ENCODE measurements at places on chromosomes 5 and 9.

DNA sequence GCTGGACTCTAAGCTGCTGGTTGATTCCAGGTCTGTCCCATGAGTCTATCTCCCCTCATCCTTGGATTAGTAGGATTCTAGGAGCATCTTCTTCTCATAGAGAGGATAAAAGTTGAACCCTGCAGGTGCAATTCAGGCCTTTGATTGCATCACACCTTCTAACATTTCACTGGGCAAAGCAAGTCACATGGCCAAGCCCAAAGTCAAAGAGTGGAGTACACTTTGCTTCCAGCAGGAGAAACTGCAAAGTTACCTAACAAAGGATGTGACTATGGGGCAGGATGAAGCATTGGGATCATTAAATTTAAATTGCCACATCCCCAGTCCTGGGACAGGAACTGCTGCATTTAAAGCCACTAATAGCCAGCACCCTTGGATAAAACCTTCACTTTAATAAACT, 51.0 kb upstream of the EGFLAM start:
- DNase-seq, result no peak

- no peak for DNase-seq
Observed at GRCh38 chr5:39080597-39081204, 6.5 kb upstream of the RICTOR start.

DNA sequence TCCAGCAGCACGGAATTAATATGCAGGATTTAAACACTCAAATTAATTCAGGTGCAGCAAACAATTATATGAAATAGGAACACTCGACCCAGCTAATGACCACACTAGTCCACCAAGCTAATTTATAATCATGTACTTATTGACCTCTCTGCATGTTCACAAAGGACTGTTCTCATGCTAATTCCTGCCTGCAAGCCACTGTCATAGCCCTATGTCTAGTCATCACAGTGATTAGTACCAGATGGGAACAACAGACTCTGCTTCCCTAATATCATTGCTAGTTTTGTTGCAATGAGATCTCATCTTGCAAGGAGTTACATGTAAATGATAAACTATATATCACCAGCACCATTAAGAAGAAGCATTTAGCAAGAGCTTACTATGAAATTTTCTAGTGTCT, 553.0 kb upstream of the GRAMD2B start:
- DNase-seq, result no peak

DNA sequence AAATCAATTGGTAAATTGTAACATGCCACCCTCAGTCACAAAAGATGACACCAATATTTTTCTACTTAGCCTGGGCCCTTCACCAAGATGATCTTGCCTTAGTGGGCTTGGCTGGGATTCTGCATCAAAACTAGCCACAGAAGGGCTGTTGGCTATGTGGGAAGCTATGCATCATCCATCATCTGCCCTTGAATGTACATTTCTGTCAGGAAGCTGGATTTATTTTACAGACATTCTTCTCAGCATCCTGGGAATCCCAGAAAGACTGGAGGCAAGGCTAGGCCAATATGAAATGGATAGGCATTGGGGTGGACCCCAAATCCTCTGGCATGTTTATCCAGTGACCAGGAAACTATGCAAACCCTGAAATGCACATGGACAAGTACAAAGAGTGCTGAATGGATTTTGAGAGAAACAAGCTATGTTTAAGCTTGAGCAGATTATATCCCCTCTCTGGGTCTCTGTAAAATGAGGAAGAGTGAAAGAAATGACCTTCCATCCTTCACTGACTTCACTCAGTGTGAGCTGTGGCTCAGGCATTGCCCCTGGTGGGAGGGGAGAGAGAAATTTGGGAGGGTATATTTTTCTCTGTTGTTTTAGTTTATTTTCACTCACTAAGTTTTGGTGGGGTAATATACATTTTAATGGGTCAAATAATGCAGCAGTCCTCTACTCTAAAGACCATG, 283.6 kb downstream of the EBF1 start:
- DNase-seq, result no peak

DNA sequence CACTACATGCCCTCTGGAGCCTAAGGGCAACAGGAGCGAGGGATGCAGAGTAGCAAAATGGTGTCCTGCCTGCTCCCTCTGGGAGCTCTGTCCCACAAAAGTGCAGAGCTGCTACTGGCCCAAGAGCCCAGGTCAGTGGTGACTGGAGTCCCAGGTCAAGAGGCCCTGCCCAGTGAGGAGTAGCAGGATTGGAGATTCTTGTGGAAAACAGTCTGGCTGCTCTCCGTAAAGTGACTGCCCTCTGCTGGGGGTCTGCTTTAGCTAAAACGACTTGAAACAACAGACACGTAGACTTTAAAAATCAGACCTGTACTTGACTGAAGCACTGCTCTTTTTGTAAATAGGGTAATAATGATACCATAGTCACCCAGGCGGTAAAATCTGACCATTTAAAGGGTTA, 917.0 kb downstream of the MAT2B start:
- DNase-seq, result no peak
